ENCODE measurements at places on chromosomes 11 and 22.

GRCh38 chr11:68934666-68935065 lies 31.0 kb downstream of the IGHMBP2 start:
- DNase-seq, result no peak

- no peak for DNase-seq
These were observed 59.2 kb downstream of the BTG4 start for GRCh38 chr11:111452817-111453552.

DNA sequence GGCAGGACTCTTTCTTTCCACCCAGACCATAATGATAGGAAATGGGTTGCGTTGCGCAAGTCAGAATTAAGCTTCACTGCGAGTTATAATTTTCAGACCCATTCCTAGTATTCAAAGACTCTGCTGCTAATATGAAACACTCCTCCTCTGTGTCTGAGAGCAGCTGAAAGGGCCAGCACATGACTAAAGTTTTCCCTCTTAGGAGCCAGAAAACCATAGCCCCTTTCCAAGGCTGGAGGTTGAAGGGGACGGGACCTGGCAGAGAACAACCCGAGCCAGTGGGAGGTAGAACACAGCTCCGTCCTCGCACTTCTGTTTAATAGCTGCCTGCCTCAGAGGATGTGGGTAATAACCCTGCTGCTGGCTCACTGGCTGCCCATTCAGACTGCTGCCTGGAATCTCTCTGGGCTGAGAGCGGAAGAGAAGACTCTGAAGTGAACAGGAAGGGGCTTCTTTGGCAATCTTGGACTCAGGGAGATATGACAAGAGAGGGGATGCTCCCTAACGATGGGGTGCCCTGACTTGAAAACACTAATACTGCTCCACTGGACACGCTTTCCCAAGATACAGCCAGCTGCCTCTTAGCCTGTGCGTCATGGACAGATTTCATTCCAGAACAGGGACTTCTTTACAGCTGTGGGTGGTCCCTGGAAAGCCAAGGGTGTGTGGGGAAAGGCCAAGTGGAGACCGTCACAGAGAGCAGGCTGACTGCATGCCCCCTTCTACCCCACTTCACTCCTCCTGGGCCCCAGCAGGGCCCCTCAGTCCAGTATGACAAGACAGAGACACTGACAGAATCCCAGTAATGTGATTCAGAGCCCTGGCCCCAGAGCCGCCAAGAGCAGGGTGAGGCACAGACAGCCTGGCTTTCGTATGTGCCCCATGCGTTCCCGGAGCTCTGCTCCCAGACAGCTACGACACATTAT lies 156.9 kb downstream of the FEZ1 start:
- no peak for DNase-seq

DNA sequence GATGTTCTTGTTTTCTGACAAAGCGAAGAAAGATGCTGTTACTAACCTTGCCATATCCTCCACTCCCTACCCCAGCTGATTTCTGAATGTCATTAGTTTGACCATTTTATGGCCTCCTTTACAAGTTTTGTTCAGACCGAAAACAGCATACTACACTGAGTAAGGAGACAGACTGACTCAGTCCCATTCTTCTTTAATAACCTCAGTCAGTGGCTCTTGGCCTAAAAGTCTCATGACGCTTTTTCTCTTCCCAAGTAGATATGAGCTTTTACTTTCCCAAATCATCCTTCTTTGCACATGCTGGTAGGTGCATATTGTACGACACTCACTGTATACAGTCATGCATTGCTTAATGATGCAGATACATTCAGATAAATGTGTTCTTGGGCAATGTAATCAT lies 8.0 kb upstream of the FIBIN start:
- no peak for DNase-seq

DNA sequence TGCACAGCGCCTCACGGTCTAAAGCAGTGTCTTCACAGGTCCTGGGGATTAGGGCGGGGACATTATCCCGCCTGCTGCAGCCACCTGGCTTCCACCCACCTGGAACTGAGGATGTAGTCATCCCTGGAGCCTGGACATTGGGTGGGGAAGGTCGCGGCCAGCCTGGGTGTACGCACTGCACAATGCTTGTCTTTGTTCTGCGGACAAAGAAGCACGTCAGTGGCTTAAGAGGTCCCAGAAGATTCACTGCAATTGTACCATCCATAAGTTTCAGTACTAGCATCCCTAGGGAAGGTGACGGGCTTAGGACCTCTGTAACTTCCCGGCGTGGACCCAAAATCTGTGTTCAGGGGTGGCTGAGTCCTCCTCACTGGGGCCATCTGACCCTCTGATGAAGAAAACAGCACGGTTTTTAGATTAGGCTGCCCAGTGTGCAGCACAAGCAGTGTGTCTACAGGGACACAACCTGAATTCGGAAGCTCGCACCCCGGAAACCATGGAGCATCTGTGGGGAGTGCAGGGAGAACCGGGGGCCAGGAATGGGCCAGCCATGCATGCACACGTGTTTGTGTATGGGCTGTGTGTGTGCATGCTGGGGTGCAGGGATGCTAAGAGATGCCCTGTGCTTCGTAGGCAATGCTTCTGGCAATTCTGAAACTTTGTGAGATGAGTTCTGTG lies 342.6 kb upstream of the B3GAT1 start:
- no peak for DNase-seq

DNA sequence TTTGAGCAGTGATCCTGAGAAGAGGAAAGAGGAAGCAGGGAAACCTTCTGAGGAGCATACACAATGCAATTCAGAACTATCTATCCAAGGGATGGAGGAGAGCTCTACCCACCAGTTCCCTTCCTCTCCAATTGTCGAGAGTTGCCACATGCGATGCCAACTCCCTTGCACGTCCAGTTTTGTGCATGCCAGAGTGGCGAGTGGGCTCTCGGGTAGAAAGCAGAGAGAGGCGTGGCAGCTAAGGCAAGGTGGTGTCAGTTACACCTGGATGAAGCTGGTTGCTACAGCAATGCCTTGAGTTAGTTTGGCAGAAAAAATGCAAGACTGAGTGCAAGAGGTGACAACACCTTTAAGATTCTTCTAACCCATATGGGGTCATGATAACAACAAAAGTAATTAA lies 420.4 kb upstream of the CCDC90B start:
- DNase-seq, result no peak

DNA sequence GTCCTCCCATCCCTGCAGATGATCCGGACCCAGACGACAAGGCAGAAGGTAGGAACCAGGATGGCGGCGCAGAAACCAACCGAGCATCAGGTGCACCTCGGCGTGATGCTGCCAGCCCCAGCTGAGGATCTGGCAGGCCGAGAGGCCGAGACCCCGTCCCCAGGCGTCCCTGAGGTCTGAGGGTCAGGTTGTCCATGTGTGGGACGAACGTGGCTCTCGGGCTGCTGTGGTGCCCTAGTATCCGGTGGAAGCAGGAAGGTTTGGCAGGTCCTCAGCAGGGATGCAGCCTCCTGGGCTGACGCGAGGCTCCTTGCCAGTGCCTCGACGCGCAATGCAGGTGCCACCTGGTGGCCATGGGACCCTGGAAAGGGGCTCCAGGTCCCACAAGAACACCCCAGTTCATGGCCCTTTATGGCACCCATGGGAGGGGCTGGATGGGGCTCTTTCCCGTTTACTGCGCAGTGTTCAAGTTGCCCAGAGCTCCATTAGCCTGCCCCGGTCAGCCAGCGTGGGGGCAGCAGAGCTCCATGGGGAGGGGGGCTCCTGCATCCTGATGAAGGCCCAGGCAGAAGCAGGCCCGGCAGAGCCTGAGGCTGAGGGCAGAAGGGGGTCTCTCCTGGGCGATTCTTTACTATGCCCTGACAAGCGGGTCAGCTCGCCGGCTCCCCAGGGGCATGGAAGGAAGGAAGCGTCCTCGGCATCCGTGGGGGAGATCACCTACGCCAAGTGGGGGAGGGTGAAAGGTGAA lies 129.9 kb downstream of the CTTN start:
- DNase-seq, result no peak

DNA sequence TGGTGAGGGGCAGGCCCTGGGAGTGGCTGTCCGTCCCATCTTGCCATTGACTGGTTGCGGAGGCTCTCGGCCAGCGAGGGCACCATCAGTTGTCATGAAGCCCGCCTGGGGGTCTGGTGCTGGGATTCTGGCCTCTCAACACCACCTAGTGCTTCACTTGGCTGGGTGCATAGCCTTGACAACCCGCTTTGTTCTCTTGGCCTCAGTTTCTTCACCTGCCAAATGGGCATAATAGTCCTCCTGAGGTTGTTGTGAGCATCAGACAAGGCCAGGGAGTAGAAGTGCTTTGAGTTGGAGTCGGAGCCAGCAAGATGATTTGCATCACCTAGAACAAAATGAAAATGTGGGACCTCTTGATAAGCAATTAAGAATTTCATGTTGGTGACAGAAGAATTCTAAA lies 1.5 kb upstream of the CACNA1I start:
- DNase-seq, result no peak

- no peak for DNase-seq
These were observed 2.0 kb upstream of the TCIRG1 start for GRCh38 chr11:68036717-68037239.

All from NCI-H187 treated with DMSO at 0.1 percent for 48 hours (cell line).